SK-N-DZ (cell line): ENCODE measurements at places on chromosomes 11 and 22.

DNA sequence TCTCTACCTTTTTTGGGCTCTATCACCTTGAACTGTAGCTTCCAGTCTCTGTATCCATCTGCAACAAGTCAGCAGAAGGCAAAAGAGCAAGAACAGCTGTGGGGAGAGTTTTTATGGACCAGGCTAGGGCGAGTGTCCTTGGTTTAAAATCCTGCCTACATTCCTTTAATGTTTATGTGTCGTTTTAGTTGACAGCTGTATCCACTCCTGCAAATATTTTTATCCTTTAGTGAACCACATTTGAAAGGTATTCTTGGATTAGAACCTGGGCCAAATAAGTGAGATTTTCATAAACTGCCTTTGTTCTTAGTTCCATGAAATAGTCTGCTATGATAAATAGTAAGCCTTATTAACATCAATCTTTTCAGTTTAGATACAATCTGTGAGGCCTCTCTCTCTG, 712.2 kb downstream of the ETS1 start:
- DNase-seq, result no peak

- no peak for DNase-seq
Measured at GRCh38 chr11:133235381-133235780, 296.9 kb downstream of the OPCML start.

DNA sequence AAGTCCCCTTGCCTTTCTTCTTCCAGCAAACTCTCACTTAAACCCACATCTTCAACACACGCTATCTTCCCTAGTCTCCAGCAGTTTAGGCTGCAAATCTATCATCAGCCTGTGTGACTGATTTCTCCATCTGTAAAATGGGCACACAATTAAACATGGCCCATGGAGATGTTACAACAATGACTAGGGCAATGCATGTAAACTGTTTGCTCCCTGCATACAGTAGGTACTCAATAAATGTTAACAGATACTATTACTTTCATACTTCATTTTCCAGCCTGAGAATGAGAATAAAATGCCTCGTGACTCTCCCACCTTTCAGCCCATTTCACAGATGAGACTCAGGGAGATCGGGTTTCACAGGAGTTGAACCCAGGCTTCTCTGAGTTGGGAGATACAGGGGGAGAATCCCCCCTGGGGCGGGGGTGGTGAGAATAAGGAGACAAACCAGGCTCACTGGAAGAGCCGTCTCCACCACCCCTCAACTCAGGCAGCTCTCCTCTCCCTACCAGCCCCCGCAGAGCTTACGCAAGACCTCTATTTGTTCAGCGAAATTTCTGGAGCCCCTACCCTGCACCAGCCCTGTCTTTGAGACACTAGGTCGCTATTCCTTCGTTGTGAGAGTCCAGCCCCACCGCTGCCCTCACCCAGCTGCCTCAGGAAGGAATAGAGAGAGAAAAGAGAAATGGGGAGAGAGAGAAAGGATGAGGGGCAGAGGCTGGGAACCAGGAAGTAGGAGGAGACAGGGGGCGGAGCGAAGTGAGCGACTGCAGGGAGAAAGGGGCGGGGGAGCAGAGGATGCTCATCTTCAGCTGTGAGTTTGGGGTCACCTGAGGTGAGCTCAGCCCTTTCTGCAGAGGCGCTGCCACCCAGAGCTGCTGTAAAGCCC, 42.1 kb upstream of the KLHL35 start:
- peak; percentile 74 for DNase-seq

DNA sequence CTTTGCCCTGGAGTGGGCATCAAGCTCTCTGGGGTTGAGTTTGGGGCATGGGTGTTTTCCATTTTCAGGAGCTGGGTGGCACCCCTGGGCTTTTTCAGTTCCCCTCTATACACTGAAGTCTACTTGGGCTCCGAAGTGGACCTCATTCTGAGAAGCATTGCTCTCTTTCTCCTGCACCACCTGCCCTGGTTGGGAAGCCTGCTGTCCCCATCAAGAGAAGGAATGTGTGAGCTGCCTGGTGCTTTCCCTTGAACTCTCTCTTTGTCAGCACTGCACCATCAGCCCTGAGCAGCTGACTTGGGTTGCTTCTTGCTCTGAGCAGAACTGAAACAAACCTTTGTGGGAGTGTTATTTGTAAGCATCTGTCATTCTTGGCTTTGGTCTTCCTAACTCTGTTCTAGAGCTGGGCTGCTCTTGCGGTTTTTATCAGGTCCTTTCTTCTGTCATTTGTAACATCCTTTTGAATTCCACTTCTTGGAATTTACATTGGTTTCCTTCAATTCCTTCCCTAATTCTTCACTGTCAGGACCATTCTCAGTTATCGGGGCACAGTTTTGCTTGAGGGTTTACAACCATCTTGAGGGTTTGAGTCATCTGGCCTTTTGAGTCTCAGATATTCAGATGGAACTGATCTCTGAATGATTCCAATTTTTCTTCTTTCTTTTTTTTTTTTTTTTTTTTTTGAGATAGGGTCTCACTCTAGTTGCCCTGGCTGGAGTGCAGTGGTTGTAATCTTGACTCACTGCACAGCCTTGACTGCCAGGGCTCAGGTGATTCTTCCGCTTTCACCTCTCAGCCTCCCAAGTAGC, 20.5 kb downstream of the UBE2L3 start:
- DNase-seq, result no peak
